Iris pigment epithelial cell (primary cell): ENCODE measurements at places on chromosomes 3 and 15.

DNA sequence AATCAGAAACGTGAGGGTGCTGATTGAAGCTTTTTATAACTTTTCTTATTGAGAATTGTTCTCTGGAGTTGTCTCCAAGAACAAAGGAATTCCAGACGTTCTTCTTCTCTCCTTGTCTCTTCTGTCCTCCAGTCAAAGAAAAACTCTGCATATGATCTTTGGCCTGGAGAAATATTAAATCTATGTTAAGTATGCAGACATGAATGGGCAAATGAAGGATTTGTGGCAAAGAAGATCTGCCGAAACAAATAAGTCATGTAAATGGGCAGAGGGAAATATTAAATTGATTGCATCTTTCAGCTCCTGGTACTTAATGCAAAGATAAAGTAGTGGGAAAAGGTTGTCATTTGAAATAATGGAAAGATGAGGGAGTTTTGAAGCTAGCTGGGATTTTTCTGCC, 74.9 kb downstream of the IGF1R start:
- DNase-seq, result no peak

GRCh38 chr3:126083138-126083445, 832 bp downstream of the SLC41A3 start:
- DNase-seq, result no peak

DNA sequence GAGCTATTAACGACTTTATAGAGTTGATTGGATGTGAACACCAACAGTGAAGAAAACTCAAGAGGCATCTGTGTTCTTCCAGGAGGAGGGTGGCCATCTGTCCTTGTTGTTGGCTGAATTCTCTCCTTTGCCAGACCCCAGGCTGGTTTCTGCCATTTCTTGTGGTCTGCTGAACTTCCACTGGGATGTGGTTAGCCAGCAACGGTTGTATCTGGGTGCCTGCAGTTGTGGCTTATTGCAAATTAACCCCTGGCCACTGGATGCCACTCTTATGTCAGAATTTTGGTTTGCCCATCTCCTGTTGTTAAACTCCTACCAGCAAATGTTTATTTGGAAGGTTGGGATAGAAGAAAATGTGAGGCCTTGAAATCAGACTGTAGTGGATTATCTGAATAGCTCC, 163.6 kb upstream of the TBC1D5 start:
- no peak for DNase-seq

GRCh38 chr15:63195569-63196015, 6.2 kb downstream of the RAB8B start:
- no peak for DNase-seq

- peak; percentile 80 for DNase-seq
Measured at GRCh38 chr15:44081026-44082013, 113.8 kb downstream of the FRMD5 start.
